ENCODE measurements at places on chromosomes 7 and 10.

DNA sequence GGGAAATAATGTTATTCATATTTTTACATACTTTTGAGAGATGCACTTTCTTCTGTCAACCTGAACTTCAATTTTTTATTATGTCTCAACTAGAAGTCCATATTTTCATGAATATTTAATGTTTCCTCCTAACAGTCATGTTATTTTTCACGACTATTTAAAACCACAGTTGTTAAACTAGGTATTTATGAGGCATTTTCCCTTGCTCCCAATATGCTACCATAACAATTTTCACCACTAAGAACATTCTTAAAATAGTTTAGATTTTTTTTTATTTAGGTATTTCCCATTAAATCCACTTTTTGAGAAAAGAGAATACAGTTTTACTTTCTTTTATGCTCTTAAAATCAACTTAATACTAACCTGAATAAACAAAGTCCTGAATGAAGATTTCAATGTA is 89.4 kb downstream of the JAZF1 start:
- no peak for DNase-seq

DNA sequence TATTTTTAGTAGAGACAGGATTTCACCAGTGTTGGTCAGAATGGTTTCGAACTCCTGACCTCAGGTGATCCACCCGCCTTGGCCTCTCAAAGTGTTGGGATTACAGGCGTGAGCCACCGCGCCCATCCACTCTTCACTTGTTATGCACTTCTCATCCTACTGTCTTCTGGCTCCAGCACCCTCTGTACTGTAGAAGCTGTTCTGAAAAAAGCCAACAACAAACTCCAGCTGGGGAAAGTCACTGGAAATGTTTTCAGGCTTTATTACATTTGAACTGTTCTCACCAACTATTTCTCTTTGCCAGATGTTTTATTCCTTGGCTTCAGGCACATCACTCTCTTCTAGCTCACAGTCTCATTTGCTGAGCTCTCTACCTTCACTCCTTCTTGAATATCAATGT is 122.5 kb upstream of the EGR2 start:
- no peak for DNase-seq

DNA sequence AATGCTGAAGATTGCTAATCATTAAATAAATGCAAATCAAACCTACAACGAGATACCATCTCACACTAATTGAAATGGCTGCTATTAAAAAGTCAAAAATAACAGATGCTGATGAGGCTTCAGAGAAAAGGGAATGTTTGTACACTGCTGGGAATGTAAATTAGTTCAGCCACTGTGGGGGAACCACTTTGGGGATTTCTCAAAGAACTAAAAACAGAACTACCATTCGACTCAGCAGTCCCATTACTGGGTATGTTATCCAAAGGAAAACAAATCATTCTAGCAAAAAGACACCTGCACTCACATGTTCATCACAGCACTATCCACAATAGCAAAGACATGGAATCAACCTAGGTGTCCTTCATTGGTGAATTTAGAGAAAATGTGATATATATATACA is 379.0 kb upstream of the CNTNAP2 start:
- DNase-seq: no peak

DNA sequence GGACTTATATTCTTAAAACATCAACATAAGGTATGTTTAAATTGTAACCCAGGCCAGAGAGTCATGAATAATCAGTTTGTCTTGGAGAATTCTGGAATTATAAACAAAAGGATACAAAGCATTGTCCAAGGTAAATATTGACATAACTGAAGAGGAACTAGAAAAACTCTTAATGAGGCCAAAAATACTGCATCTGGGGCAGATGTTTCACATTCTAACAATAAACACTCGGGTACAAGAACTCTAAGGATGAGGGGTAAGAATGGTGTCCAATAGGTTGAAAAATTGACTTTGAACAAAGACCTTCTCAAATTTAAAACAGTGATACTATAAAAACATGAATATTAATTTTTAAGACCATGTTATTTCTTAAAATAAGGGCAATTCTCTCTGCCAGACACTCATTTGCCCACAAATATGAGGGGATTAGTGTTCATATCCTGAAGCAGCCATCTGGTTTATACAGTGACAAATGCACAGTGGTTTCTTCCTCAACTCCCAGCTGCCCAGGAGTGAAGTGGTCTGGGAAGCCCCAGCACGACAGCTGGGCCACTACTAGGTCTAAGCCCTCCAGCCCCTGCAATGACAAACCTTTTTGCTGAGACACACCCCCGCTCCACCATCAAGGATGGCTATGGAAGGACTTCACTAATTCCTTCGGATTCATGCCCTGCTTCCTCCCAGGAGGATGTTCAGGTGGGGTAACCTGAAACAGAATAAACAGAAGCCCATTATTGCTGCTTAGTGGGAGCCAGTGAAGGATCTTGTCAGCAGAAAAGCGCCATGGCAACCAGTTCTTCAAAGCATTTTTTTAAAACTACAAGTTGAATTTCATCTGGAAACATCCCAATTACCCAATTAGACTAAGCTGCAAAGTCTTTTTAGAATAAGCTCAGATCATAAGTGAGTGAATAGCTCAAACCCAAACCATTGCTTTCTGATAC is 107.5 kb upstream of the ARID5B start:
- no peak for DNase-seq

GRCh38 chr7:92785923-92786322 is 50.5 kb downstream of the CDK6 start:
- no peak for DNase-seq

- DNase-seq: no peak
These were observed 520 bp downstream of the CPA5 start for GRCh38 chr7:130345136-130345535.

- no peak for DNase-seq
These were observed 38.9 kb downstream of the ANKMY2 start for GRCh38 chr7:16606704-16607103.

DNA sequence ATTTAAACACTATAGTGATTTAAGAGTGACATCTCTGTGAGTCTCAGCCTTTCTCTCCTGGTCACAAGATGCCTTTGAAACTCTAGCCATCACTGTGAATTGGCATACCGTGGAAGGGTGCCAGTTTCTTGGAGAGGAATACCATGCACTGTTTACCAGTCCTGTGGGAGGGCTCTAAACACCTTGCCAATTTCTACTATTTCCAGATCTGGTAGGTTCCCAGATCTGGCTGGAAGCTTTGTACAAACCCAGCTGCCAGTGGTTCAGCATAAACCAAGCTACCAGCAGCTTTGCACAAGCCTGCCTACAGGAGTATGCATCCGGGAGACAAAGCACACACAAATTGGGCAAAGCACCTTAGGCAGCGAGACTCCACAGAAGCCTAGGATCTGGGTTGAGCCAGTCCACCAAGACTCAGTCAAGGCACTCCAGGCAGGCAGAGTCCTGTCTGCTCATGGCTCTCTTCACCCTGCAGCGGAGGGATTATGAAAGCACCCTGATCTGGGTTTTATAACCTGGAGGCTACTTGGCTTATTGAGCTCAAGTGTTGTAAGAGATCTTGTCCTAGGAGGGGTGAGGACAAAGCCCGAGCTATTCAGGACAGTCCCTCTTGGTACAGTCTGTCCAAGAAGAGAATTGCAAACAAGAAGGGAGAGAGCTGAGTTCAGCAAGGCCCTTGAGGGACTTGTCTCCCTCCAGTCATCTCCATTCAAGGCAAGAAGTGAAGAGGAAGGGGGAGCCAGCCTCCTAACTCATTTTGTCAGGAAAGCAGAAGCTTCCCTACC is 23.6 kb downstream of the MCM10 start:
- no peak for DNase-seq

GRCh38 chr7:30068117-30068516 is 39.9 kb downstream of the PLEKHA8 start:
- DNase-seq: no peak

DNA sequence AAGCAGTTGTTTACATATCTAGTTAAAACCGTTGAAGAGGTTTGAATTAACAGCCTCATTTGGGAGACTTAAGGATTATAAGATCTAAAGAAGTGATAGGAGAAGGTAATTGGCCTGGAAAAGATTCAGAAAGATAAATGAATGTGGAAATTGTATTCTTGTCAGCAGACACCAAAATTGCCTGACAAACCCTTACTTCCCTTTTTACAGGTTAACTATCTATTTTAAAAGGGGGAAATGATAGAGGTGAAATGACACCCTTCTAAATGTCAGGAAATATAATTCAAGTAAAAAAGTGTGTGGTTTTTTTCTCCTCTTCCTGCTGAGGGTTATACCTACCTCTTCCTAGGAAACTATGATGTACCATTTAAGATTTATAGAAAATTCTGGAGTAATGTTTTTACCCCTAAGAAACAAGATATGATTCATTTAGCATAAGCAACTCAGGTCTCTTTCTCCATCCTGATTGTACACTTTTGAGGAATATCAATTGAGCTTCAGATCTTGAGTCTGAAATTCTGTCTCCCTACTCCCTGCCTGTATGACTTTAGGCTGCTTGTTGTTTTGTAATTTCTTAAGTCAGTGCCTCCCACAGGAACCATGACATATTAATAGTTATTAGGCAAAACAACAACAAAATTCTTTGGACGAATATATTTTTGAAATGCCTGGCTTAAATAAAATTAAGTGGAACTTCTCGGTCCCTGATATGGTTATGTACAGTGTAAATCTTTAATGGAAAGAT is 250.4 kb downstream of the RNLS start:
- no peak for DNase-seq

DNA sequence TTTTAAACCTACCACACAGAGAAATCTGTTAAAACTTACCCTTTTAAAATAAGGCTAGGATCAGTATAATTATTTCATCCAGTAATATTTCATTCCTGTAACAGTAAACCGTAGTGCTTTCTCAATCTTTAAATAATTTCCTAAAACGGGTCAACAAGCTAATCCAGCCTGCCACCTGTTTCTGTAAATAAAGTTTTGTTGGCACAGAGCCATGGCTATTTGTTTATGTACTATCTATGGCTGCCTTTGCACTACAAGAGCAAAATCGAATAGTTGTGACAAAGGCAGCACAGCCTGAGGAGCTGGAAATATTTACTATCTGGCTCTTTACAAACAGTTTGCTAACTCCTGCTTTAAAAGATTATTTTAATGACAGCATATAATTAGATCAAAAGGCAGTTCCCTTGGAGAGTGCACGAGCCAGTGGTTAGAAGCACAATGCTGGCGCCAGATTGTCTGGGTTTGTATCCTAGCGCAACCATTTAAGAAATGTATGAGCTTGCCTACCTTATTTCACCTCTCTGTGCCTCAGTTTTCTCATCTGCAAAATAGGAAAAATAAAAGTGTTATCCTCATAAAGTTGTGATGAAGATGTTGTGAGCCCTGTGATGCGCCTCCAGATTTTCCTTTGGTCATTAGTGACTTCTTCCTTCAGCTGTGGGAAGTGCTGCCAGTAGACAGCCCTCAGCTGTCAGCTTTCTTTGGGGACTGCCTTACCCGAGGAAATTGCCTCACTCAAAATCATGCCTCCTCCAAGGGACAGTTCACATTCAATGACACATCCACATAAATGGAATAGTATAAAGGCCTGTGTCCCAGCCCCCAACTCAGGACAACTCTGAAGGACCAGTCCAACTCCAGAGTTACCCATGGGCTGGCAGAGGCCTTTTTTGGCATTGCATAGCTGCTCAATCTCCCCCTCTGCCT is 11.8 kb upstream of the MIOS start:
- DNase-seq: no peak

- DNase-seq: no peak
These were observed 9.4 kb downstream of the PIP4K2A start for GRCh38 chr10:22704942-22705341.

DNA sequence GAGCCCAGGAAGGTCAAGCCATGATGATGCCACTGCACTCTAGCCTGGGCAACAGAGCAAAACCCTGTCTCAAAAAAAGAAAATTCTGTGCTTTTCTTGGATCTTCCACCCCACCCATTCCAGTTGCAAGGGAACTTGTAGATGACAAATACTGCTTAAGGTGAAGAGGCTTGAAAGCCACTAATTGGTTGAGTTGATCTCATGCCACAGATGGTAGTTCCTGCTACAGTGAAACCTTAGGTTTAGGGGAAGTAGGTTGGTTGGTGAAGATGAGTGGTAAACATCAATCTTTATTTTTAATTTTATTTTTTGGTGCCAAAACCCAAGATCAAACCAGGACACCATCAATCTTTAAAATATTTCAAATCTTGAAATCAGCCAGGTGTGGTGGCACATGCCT is 2.9 kb upstream of the GDI2 start:
- DNase-seq: no peak

GRCh38 chr7:47465191-47465590 is 116.7 kb downstream of the TNS3 start:
- no peak for DNase-seq

GRCh38 chr7:101104799-101105198 is 19.5 kb downstream of the TRIM56 start:
- DNase-seq: no peak

- DNase-seq: peak; percentile 90
These were observed 17.6 kb downstream of the DNAJB12 start for GRCh38 chr10:72337039-72337629.

DNA sequence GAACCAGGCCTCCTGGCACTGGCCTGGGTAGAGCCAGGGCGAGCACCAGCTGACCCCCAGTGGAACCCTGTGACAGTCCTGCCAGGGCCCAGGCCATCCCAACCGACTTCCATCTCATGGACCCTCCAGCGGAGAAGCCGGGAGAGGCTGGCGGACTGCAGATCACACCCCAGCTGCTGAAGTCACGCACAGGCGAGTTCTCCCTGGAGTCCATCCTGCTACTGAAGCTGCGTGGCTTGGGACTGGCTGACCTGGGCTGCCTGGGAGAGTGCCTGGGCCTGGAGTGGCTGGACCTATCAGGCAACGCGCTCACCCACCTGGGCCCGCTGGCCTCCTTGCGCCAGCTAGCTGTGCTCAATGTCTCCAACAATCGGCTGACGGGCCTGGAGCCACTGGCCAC is 4.7 kb downstream of the RARRES2 start:
- DNase-seq: peak; percentile 54

DNA sequence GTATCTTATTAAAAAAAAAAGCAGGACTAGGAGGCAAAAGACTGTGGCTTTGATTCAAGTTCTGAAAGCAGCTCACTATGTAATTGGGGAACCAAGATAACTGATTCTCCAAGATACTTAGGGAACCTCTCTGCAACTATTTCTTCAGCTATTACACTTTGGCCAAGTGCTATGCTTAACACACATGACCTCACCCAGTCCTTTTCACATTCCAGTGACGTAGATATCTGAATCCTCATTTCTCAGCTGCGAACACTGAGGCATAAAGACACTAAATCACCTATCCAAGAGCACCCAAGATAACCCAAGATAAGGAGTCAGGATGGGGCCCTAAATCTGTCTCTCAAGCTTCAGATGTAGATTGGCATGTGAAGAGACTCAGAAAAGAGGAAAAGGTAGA is 133.6 kb downstream of the GLI3 start:
- no peak for DNase-seq

GRCh38 chr10:69500864-69501468 is 49.7 kb downstream of the TSPAN15 start:
- no peak for DNase-seq

DNA sequence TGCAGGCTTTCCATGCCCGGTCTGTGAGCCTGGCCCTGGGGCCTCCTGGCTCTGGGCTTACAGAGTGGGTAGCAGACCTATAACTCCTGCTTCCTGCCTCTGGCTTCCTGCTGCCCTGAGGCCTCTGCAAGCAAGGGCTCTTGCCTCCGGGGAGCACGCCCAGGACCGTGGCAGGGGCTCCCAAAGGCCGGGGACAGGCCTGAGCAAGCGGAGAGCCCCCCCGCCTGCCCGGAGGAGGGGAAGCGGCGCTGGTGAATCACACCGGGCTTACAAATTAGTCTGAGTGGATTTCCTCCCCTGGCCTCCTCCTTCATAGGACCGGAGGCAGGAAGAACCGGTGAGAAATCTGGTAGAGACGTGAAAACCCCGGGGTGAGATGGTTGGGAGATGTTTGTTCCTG is 1.5 kb upstream of the MYL10 start:
- DNase-seq: peak; percentile 73

All from H7 (cell line).